Daoy (cell line): ENCODE measurements at places on chromosomes 7 and 10.

- peak; percentile 74 for DNase-seq
These were observed at the start of gene PTN for GRCh38 chr7:137343281-137343841. TSS of gene PTN (minus strand) at chr7:137343733. CDS start at chr7:137254973, 88,760 bp downstream.

DNA sequence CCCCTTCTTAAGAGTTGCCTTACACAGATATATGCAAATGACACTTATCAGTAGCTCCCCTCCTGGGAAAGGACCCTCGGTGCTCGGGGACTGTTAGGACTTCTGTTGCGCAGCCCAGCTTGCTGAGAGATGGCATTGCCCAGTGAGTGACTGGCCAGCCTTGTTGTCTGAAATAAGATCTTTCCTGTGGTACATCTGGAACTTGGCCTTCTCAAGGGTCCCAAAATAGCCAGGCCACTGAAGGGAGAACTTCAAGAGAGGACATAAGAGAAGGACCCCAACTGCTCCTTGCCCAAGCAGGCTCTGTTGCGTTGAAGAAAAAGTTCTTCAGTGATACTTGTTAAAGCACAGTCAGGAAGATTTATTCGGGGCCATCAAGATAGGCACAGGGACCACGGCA is 17.3 kb downstream of the BAG3 start:
- no peak for DNase-seq

GRCh38 chr7:98251231-98251600 is 816 bp downstream of the TECPR1 start:
- DNase-seq, result no peak

DNA sequence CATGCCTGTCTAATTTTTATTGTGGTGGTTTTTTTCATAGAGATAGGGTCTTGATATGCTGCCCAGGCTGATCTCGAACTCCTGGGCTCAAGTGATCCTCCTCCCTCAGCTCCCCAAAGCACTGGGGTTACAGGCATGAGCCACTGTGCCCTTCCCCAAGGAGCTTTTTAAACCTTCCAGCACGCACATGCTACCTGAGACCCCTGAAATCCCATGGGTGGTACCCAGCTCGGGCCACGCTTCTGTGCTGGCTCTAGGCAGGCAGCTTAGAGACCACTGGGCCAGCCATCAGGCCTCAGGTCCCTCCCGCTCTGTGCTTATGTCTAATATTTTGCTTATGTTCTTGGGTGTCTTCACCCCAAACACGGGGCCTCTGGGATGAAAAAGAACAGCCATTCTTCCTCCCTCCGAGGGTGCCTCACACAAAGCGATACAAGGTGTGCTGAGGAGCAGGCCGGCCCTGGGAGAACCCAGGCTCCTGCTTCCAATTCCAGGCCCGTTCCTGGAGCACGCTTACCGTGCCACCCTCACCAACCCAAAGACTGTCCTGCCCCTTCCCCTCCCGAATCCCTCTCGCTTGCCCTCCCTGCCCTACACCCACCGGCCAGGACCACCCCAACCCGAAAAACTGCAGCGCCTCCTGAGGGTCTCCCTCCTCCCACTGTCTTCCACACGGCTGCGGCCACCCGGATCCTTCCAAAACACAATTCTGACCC is 10.9 kb downstream of the SPOCK2 start:
- DNase-seq, result no peak

DNA sequence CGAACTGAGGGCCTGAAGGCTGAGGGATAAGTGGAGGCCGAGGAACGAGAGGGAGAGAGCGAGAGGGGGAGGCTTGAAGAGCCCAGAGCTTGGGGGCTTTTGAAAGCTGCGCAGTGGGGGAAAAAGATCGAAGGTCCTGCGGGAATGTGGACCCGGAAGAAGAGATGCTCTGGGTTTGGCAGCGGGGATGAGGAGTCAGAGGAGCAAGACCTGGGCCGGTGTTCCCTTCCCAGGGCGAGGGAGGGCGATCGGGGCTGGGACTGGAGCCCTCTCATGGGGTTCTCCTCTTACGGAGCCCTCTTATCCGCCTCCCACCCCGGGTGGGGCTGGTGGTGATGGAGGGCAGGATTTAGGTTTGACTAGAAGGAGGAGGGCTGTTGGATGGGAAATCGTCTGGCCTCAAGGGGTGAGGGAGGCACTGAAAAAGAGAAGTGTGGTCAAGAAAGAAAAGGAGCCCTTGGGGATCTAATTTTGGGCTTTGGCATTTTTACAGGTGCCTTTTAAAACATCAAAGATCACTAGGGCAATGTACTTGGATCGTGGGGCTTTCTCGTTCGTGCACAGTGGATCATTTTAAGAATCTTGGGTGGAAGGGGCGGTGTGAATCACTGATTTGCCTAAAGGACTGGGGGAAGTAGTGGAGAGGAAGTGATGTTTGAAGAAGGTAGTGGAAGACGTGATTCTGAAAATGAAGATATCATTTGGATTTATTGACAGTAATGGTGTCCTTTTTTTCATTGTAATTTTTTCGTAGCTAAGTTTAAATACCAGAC is 637 bp downstream of the SAMD8 start:
- peak; percentile 45 for DNase-seq

- peak; percentile 66 for DNase-seq
These were observed 556.8 kb upstream of the GALNT17 start for GRCh38 chr7:70574970-70575799.

- DNase-seq, result peak; percentile 92
These were observed 12.3 kb downstream of the CAV2 start for GRCh38 chr7:116511552-116512519.

DNA sequence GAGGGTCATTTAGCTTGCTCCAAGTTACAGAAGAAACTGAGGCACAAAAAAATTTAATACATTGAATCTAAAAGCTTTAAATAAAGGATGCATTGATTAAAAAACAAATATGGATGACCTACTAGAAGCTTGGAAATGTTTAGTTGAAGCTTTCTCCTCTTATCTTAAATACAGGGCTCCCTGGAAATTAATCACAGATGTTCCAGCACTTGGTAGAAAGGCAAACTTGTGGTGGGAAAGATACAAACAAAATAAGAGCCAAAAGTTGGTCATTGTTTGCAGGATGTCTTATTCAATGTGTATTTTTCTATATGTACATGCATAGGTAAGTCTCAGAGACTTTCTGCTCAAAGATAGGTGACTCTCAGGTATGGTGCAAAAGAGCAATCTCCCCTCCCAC is 40.7 kb upstream of the LYZL1 start:
- no peak for DNase-seq

DNA sequence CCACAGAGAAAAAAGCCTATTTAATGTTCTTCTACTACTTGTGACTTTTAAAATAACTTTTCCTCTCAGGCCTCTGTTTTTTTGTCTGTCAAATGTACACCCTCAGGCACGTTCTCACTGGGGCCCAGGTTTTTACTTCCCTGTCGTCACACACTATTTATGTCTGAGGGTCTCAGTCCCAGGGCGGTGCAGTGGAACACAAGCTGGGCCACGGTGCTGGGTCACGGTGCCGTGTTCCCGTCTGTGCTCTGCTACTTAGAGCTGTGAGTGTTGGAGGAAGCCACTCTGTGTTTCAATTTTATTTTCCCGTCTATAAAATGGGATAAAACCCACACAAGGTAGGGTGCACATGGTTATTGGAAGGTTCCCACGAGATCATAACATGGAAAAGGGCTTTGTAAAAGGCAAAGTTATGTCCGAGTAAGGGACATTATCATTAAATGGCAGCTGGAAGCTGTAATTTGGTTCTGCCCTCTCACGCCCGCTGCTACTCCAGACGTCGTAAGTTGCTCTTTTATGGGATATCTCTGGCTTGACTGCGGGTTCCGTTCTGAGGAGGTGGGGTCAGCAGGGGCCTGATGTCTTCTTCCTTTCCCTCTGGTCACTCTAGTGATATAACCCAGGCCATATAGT is 25.2 kb downstream of the ZNF775 start:
- no peak for DNase-seq

DNA sequence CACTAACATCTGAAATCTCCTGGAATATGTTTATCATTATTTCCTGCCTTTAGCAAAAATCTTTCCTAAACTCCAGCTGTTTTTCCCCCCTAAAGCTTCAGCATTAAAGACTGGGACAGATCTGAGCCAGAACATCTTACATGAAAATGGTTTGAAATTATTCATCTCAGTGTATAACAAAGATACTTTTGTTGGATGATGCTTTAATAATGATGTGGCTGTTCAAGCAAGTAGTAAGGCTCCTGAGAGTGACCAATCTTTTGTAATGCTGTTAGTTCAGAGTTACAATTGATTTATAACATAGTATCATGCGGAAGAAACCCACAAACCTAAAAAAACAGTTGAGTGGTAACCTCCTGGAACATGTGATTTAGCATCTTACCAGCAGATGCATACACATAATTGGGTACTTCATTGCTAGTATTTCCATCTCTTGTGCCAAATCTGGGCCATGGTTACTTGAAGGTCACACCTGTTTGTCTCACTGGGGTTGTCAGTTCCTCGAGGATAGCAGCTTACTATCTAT is 1.5 kb downstream of the BZW2 start:
- DNase-seq, result no peak

- no peak for DNase-seq
These were observed 1060.3 kb upstream of the CELF2 start for GRCh38 chr10:9957351-9957750.

DNA sequence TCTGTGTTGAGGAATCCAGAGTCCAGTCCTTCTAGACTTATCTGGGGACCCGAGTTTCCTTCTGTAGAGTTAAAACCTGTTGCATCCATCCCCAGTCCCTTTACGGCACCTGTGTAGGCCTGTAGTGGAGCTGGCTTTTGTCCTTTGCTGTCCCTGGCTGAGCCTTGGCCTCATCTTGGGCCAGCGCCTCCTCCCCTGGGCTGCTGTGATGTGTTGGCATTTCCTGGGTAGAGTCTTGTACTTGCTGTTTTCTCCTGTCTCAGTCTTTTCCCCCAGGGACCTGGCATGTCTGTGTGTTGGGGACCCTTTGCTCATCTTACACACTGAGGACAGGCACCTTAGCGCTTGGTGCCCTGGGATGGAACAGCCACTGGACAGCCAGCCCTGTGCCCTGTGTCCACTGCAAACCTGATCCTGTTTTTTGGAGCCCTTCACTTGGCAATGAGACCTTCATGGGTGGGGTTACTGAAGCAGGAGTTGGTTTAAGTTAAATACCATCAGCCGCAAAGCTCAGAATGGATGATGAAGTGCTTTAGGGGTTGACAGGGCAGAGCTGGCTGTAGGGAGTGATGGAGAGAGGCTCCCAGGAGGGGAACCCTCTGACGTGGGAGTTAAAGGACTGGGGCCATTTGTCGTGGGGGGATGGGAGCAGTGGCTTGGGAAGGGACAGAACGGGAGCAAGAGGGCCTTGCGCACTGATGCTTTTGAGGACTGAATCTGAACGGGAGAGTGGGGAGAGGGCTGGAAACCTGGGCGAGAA is 50.9 kb downstream of the CUX1 start:
- DNase-seq, result no peak

GRCh38 chr10:121195524-121195910 is 344.4 kb downstream of the WDR11 start:
- DNase-seq, result no peak

DNA sequence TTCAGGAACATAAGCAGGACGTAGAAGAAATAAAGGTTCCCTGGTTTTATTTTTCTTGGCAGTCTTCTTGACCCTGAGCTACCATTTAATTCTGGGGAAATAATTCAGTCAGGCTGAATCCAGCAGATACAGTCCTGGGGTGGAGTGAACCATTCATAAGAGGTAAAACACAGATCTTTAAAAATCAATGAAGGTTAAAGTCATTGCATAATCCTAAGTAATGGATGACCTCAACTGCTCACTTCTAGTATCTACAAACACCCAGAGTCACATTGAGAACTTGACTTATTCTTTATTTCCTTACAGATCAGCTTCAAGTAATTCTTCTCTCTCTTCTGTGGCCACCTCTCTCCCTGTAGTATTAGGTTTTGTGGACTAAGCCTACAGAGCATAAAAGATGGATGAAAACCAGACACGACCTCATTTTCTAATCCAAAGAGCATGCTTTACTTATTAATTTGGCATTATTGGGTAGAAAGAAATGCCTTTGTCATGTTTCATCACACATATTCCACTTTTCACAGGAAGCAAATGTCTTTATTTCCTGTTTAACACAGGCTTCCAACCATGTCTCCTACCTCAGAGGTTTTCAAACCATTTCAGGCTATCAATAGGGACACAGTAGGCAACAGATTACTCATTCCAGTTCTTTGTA is 182.3 kb upstream of the IMMP2L start:
- DNase-seq, result peak; percentile 35

DNA sequence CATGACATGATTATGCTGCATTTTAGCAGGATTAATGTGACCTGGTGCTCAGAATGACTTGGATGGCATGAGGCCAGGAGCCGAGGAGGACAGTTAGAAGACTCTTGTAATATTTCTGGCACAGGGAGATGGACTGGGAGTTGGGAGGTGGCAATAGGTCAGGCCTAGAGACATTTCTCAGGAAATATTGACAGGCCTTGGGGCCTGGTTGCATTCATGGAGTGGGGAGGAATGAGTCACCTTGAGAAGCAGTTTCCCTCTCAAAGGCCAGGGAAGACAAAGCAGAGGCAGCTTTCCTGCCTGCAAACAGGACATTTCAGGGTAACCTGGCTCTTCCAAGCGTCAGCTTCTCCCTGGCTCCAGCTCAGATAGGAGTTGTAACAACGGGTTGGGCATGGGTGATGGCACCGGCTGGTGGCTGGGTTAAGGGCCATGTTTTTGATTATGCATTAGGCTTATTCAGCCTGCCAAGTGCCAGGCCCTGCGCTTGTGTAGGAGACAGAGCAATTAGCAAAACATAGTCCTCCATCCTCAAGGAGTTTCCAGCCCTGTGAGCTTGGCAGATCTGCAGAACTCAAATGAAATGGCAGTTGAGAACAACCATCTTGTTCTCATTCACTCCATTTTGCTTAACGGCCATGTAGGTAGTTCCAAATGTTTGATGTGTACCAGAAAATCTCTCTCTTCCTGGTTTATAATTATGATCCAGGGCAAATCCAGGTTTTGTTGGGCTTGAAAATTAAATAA is 38.2 kb downstream of the HK1 start:
- DNase-seq, result peak; percentile 33

- DNase-seq, result no peak
These were observed 4.7 kb upstream of the LOXL4 start for GRCh38 chr10:98272656-98273055.

DNA sequence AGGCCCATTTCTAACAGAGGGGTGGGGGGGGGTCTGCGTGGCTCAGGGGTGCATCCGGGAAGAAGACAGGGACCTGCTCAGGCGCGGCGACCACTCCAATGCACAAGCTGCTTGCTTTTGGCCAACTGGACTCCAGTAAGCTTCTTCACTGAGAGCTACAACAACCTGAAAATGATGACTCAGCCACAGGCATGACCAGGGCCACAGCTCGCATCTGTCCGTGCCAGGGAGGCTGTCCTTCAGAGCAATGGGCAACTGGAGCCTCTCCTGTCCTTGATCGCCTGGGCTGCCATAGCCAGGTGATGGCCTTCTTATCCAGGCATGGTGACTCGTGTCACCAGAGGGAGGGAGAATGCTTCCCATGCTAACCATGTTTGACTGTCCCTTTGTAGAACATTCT is 81.6 kb upstream of the RNF32 start:
- peak; percentile 40 for DNase-seq
